WERI-Rb-1 (cell line): ENCODE measurements at places on chromosomes 2 and 18.

- peak; percentile 19 for DNase-seq
Observed at GRCh38 chr2:45729753-45730512, 78.5 kb downstream of the PRKCE start.

DNA sequence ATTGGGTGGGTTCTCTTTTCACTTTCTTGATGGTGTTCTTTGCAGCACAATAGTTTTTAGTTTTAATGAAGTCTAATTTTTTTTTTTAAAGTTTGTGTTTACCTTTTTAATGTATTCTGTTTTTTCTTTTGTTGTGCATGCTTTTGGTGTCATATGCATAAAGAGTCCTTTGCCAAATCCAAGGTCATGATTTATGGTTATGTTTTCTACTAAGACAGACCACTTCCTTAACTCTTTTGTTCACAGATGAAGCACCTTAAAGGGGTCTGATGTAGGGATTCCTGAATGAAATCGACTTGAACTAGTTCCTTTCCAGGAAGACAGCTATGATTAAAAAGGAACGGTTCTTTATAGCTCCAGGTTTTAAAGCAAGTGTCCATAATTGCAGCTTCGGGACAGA is 23.1 kb downstream of the LPIN1 start:
- DNase-seq: no peak

DNA sequence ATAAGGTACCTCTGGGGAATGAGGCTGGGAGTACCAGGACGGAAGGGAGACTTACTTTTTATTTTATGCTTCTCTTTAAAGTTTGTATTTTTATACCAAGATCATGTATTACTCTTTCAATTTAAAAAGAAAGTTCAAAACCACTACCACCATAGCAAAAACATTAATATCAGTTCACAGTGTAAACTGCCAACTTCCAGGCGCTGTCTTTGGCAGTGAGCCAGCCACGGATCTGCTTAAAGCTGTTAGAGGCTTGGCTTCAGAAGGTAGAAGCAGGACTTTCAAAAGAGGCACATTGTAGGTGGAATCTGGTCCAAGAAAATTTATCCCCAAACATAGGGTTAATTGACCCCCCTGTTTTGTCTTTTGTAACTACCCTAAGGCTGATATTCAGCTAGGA is 74.8 kb downstream of the B3GNT2 start:
- DNase-seq: no peak

DNA sequence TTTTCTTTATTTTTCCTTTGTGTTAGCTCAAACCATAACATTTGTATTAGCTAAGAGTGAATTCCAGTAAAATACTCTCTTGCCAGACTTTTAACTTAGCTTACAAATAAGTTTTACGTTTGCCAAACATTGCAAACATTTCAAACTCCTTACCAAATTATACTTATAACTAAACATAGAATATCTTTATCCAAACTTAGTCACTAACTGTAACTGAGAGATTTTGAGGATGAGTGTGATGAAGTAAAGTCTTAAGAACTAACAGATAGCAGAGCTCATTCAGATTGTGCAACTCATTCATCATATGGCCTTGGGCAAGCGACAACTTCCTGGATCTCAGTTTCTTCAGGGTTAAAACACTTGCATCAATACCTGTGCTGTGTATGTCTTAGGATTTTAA is 533.7 kb downstream of the TDRD15 start:
- no peak for DNase-seq

DNA sequence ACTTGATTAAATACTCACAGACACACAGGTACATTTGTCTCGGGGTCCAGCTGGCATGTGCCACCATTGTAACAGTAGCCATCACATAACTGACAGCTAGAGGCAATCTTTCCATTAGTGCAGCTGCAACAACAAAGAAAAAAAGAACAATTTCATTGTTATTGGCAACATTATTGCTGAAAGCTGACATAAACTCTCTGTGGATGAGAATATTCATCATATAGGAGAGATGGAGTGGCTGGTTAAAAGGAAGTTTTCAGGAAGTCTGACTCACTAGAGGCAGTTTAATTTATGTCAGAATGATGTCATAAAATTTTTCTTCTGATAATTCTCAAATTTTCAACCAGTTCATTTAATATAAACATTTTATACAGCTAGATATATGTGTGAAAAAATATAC is 1490.0 kb upstream of the NXPH2 start:
- DNase-seq: no peak

DNA sequence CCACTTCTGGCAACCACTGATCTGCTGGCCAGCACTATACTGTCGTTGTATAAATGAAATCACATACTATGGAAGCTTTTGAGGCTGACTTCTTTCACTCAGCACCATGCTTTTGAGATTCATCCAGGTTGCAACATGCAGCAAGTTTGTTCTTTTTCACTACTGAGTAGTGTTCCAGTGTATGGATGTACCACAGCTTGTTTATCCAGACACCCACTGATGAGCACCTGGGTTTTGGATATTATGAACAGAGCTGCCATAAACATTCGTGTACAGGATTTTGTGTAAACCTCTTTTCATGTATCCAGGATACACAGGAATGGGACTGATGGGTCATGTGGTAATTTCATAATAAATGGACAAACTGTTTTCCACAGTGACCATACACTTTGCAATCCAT is 10.7 kb downstream of the ERCC3 start:
- no peak for DNase-seq

DNA sequence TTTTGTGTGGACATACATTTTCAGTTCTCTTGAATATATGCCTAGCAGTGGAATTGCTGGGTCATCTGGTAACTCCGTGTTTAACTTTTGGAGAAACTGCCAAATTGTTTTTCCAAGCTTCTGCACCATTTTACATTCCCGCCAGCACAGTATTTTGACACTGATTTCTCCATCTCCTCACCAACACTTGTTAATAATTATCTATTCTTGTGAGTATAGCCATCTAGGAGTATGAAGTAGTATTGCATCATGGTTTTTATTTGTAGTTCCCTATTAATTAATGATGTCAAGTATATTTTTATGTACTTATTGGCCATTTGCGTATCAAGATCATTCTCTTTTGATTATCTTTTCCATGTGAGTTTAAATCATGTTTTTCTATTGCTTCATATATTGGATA is 17.9 kb upstream of the AOX1 start:
- no peak for DNase-seq

DNA sequence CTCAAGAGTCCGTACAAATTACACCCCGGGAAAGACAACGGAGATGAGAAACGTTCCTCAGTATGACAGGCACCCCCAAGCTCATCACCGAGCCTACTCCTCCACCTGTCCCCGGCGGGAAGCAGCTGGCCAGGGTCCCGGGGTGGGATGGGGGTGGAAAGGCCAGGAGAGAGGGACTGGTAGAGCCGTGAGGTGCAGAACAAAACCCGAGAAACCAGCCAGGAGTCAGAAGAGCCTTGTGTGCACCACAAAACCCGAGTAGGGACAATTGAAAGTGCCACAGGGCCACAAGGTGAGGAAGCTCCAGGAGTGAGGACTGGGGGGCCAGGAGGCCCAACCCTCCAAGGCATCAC is 75.5 kb upstream of the SALL3 start:
- no peak for DNase-seq

DNA sequence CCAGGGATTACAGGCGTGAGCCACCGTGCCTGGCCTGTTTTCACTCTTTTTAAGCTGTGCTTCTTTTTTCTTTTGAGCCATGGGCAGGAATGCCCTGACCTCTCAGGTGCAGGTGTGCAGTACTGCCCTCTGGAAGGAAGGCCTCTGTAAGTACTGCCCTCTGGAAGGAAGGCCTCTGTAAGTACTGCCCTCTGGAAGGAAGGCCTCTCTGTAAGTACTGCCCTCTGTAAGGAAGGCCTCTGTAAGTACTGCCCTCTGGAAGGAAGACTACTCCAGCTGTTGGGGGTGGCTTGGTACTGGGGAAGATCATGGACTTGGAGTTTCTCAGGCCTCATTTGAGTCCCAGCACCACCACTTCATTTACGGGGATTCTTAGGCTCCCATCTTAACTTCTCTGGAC is 248.5 kb upstream of the ID2 start:
- DNase-seq: no peak

DNA sequence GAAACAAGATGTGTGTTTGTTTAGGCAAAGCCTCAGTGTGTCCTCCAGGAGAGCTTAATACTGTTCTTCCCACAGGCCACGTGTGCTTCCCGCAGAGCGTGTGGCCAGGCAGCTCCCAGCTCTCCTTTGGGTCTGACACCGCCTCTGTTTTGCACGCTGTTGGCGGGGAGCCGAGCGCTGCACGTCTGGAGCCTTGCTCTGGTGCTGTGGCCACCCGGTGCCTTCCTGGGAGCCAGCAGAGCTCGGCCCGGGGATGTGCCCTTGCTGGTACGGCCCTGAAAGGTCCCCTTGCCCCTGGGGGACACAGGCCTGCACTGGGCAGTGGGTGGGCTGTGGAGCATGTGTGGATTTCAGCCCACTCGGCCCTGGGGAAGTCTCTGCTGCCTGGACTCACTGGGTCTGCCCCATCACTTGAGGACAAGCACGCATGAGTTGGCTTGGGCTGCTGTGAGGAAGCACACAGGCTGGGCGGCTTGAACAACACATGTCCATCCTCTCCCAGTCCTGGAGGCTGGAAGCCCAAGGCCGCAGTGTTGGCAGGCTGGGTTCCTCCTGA is 160.7 kb upstream of the HDAC4 start:
- no peak for DNase-seq

DNA sequence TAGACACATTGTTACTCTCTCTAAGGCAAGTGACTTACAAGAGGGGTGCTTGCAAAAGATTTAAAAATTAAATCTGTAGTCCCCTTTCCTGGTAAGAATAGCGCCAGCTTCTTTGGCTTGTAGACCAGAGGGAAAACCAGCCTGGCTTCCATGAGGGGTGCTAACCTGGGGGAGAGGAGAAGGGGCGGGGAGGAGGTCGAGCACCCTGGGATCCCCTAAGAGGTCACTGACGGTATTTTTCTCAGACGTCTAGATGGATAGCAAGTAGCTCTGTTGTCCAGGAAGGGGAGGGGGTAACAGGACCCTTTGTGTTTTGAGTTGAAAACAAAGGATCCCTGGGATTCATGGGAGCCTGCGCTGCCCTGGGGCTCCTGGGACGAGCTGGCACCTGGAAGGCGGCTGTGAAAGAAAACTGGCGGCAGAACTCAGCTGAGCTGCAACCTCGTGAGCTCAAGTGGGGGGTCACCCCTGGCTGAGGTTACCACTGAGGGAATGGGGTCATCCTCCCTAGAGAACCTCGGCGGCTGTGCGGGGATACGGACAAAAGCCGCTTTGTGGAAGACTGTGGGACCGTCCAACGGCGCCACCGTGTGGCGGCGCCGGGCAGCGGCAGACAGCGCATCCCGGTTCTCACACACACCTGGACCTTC is 37.8 kb upstream of the MRPL19 start:
- DNase-seq: peak; percentile 67

- DNase-seq: no peak
Observed at GRCh38 chr2:171360905-171361304, 72.9 kb downstream of the METTL8 start.

GRCh38 chr2:25740810-25741381 is 67.5 kb upstream of the DTNB start:
- peak; percentile 30 for DNase-seq

DNA sequence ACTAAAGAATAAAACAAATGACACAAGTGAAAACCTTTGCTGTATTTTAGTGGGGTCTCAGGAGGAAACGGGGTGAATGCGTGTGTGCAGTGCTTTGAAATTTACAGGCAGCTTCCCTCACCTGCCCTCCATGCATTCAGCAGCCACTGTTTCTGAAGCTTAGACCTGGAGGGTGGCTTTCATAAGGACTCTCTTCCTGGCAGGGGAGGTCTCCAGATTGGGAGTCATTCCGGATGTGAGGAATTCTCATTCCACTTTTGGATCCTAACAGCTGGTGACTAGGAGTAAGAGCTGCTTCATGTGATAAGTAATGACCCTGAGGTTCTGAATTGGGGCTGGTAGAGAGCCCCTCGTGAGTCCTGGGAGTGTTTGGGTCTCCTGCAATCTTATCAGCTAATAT is 192.5 kb downstream of the SH3BP4 start:
- DNase-seq: no peak

DNA sequence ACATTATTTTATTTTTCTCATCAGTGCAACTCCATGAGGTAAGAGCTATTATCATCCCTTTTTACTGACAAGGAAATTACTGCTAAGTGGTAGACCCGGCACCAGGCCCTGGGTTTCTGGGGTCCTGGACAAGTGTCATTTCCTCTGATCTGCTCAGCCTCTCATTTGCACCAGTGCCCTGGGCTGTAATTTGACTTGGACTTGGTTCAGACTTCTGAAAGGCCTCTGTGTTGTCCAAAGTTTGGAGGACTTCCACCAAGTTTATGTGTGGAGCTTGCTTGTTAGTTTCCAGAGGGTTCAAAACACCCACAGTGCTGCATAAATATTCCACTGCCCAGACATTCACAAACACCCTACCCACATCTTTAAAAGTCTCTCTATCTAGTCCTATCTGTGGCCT is 44.0 kb upstream of the PPP1CB start:
- no peak for DNase-seq

- no peak for DNase-seq
Observed at GRCh38 chr18:73264562-73264921, 396.8 kb upstream of the NETO1 start.

- no peak for DNase-seq
Observed at GRCh38 chr18:73881396-73881917, 266.2 kb downstream of the FBXO15 start.

DNA sequence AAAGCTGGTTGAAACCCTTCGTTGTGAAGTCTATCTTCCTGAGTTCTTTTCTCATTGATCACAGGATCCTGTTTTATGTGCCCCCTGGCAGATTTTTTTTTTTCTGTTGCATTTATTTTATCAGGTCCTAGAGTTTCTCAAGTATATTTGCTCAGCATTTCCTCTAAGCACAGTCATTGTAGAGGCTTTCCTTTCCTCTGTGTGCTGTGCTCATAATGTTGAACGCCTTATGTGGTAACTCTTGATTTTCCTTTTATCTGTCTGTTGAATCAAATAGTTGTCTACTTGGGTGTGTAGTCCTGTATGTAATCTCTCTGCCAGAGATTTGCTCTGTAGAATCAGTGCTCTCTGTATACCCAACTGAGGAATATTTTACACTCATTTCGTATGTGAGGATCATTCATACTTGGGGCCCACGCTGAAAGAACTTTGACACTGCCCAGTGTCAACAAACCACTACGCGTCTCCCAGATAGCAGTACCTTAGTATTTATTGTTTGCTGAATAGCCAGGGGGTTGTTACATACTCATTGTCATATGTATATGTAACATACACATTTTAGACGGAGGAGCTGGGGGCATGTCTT is 118.2 kb downstream of the CTNNA2 start:
- no peak for DNase-seq

DNA sequence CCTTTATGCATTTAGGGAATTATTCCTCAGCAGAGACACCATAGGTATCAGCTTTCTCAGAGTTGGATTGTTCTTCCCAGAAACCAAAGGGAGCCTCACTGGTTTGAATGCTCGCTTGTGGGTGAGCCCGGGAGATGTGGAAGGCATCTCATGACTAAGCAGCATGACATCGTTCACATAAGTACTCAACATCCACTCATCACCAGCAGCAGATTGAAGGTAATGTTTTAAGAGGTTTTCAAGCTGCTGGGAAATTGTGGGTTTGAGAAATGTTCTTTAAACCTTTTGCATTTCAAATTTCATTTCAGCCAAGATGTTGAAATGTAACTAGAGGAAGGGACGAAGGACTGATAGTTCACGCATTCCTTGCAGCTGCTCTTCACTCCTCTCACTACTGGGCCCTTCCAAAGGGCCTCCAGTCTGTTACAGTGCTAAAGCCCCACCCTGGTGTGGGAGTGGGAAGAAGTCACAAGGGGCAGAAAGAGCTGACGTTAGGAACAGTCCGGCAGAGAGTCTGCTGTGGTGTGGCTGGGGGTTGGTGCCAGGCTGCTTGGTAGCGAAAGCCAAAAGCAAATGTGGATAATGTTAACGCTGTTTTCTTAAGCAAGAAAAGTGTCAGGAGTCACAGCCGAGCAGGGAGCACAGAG is 324.5 kb upstream of the EPHA4 start:
- no peak for DNase-seq
